Right lobe of liver (tissue), 6 donors: ENCODE measurements at places on chromosomes 16 and 17. TPM values are rescaled to one million over a fixed set of nuclear protein-coding genes. Genes with fewer than 3 reads are reported as not detected.

DNA sequence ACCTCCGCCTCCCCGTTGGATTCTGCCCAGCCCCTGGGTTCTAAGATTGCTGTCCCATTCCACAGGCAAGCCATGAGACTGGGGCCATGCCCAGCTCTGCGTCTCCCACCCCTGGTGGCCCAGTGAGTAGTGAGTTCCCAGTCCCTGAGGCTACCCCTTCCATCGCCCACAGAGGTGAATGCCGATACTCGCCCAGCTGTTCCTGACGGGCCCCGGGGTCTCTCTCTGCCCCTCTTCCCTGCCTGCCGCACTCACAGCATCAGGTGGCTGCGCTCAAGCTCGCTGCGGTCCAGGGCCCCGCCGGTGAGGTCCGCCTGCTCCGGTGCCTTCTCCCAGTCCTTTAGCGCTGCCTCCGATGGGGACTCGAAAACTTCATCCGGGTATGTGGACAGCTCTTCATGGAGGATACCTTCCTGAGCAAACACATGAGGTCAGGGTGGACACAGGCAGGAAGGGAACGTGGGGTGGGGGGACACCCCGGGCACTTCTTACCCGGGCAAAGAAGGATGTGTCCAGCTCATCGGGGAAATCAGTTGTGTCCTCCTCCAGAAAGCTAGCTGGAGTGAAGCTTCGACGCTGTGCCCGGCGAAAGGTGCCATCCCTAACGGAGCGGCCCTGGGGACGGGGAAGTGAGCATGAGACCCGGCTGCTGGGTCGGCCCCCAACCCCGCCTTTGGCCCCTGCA lies 8.8 kb downstream of the SNRNP25 start:
- H3K4me3 ChIP-seq: no peak overlapping the region
- H3K27me3 ChIP-seq: no peaks in the 10 kb centered on the region
- no peaks in the 10 kb centered on the region for H3K36me3 ChIP-seq
- no peak overlapping the region for H3K27ac ChIP-seq

GRCh38 chr17:79132271-79133064 lies 57.8 kb downstream of the ENGASE start:
- no peaks in the 10 kb centered on the region for H3K36me3 ChIP-seq
- no peak overlapping the region for H3K4me3 ChIP-seq
- no peak for DNase-seq
- H3K27ac ChIP-seq: no peak overlapping the region
- no peaks in the 10 kb centered on the region for H3K27me3 ChIP-seq

HBA2 gene
- total RNA-seq: 80.7 TPM

GRCh38 chr16:1320097-1320496 lies 10.7 kb downstream of the UBE2I start:
- H3K4me1 ChIP-seq: no peaks in the 10 kb centered on the region
- no peak overlapping the region for H3K27ac ChIP-seq
- no peaks in the 10 kb centered on the region for H3K27me3 ChIP-seq
- DNase-seq: no peak
- no peak overlapping the region for H3K4me3 ChIP-seq

- H3K27ac ChIP-seq: no peak overlapping the region
- no peak overlapping the region for H3K4me3 ChIP-seq
- peaks cover 44% of the 10 kb centered on the region for H3K36me3 ChIP-seq
- H3K27me3 ChIP-seq: no peaks in the 10 kb centered on the region
- DNase-seq: no peak
These were observed 18.2 kb downstream of the PCTP start for GRCh38 chr17:55768936-55769624.

DNA sequence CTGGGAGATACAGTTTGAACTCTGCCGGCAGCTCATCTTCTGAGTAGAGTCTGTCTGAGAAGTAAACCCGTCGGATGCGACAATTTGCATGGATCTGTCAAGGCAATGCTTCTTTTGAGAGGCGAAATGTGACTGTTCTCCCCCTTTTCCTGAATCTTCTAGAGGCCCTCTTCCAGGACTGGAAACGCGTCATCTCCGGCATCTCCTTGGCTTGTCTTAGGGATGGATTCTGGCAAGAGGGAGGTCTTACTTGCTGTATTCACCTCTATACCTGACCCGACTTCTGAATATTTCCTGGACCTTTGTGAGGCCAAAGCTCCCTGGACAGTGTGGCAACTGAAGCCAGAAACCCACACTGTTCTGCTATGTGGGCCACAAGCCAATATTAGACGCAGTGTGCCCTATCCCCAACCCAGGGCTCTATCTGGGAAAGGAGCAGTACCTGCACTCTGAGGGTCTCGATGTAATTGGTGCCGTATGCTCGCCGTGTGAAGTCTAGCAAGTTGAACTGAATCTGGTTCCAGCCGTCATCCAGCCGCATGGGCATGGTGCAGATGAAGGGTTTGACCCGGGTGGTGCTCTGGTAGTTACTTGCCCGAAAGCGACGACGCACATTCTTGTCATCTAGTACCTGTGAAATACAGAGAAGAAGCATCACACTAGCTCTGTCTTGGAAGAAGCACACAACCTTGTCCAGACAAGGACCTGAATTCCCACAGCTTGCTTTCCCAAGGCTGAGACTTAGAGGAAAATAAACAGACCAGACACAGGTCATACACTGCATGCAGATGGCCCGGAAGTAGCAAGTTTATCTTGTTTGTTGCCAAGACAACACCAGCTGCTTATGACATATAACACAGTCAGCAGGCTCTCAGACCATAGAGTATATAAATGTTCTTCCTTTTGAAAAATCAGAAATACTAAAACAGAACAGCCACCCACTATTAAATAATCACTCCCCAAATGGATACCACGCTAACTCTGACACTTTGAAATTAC lies 14.1 kb downstream of the CFAP20 start:
- no peak for DNase-seq
- H3K36me3 ChIP-seq: peaks cover 13% of the 10 kb centered on the region
- H3K27ac ChIP-seq: no peak overlapping the region

DNA sequence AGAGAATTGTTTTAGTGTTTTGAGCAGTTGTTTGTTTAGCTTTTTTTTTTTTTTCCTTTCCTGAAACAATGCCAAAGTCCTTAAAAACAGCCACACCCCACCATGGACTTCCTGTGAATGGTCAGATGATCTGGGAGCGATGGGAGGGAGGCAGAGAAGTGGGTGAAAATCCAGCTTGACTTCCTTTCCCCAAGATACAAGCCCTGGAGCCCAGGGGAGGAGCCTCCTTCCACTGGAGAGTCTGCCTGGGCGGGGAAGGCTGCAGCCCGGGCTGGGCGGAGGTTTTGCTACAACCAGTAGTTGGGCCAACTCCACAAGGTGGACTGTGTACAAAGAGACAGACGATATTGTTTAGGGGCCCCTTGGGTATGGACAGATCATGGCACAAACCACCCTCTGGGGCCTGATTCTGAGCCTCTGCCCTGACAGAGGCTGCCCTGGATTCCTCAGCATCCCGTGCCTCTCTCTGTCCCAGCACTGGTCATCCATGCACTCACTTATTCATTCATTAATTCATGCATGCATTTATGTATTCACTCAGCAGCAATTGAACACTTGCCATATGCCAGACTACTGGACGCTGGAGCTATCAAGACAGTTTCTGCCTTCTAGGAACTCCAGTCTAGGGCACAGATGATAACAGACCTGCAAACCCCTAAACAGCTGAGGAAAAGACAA lies 29.8 kb downstream of the WSB1 start:
- no peak overlapping the region for H3K4me3 ChIP-seq
- H3K4me1 ChIP-seq: no peaks in the 10 kb centered on the region
- peak; percentile 49 for DNase-seq
- no peaks in the 10 kb centered on the region for H3K27me3 ChIP-seq

SECTM1 gene
- 5.3 TPM for total RNA-seq
